ENCODE measurements at places on chromosomes 12 and 14.

DNA sequence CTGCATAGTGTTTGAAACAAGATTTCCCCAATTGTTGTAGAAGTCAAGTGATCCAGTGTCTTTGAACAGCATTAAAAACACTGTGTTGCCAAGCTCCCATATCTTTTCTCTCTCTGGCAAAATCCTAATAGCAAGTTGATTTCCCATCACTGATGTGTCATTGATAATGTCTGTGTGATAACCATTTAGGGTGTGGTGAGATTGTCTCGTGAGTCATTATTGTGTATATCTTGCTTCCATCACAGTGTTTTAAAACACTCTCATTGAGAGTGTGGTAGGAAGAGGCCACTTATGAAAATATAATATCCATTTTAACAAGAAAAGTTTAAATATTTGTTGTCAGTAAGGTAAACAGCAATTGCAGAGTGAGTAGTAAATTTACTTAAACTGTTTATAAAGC lies 74.7 kb downstream of the PRORP start:
- DNase-seq, result no peak

DNA sequence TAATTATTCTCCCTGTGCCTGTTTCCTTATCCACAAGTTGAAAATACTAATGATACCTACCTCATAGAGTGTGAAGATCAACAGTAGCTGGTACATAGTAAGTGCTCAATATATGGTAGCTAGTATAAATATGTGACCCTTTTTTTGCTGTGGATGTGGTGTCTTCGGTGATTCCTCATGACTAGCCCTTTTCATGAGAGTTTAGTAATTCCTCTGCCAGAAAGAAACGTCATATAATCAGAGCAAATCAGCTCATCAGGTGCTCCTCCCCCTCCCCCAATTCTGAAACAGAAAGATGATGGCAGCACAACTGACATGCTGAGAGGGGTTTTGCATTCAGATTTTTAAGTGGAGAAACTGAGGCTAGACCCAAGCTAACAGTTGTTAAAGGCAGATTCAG lies 210.8 kb downstream of the SLC41A2 start:
- DNase-seq, result no peak

DNA sequence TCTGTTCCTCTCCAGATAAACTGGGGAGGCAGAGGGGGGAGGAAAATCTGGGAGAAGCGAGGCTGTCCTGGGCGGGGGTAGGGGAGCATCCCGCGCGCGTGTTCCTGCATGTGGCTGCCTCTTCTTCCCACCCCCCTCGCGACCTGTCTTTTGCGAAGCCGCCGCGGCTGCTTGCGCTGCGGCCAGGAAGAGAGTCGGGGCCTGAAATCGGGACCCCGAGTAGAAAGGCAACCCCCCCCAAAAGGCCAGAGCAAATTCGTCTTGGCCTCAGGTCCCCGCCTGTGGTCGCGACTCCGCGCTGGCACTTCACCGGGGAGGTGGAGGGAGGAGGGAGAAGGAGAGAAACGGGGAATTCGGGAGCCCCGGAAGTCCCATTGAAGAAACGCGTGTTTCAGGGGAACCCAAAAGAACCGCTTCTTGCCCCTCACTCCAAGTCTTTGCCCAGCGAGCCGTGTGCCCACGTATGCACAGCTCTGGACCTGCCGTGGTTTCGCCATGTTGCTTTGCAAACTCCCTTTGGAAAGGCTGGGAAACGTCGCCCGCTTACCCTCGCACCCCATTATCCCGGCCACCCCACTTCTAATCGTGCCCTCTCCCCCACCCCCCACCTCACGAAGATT lies 944 bp downstream of the CCND2 start:
- peak; percentile 51 for DNase-seq

GRCh38 chr14:34437729-34438080 lies 24.3 kb downstream of the SPTSSA start:
- DNase-seq, result no peak

DNA sequence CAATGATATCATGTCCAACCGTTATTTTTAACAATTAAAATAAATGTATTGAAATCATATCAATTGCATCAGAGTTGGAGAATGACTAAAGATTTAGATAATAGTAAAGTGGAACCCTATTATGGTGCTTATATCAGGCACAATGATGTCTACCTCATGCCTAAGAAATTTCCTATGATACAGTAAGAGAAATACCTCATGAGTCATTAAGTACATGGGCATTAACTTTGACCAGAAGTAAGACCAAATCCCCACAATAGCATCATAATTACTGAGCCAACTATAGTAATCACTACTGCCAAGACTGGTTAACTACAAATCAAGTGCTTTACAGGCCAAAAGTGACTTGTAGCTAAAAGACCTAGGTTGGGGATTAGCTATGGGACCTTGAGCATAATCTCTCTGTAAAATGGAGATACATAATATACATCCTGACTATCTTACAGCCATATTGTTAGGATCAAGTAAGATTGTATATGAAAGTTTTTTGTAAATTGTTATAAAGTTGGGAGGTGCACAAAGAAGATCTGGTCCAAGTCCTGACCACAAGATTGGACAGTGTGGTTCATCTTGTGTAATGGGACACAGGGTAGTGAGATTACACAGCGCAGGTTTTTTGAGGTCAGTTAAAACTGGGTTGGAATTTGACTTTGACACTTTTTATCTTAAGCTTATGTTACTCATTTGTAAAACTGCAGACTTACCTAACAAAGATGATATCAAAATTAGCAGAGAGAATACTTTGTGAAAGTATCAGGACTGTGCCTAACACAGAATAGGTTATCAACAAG lies 60.5 kb downstream of the ERGIC2 start:
- DNase-seq, result peak; percentile 60

GRCh38 chr12:79883216-79883615 lies 51.7 kb downstream of the PPP1R12A start:
- no peak for DNase-seq

Data from ACHN (cell line).